ENCODE measurements at places on chromosomes 5 and 9.

- no peak for DNase-seq
These were observed 204.2 kb upstream of the PIK3R1 start for GRCh38 chr5:68011259-68011760.

GRCh38 chr5:150765011-150765798 lies 6.4 kb upstream of the DCTN4 start:
- no peak for DNase-seq

DNA sequence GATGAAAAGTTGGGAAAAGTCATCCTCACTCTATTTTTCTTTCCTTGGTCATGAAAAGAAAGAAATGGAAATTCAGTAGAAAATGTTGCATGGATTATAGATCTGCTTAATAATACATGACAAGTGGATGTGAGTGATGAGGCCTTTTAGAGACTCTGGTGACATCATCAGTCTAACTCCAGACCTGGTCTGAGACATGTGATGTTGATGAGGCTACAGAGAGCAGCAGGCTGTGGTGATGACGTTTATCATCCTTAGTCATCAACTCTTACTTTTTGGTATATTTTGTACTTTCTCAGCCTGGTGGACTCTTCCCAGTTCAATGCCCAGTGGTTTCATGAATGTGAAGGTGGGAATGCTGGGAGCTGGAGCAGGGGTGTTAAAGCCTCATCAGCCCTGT lies 116.4 kb downstream of the TTLL11 start:
- no peak for DNase-seq

GRCh38 chr5:60843386-60843935 lies 608 bp downstream of the ELOVL7 start:
- DNase-seq, result no peak

GRCh38 chr5:17212191-17212590 lies 5.2 kb upstream of the BASP1 start:
- no peak for DNase-seq

DNA sequence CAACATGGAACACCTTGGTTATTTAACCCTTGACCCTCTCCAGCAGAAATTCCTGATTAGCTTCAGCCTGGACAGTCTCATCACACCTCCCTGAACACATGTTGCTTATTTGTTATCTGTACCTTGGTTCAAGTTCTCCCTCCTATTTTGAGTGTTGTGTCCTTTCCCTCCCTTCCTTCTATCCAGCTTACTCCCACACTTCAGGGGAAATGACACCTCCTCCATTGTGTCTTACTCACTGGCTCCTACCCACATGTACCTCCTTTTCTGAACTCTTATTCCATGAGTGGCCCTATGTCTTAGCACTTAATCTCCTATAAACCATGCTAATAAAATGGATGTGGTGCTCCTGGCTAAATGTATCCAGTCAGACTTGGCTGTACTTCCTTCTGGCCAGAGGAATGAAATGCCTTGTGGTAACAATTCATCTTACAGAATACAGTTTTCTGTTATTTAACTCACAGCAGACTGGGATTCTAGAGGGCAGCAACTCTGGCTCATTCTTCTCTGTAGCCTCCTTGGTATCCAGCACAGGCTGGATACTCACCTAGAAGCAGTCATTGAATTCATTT lies 11.2 kb downstream of the LIX1 start:
- DNase-seq, result no peak

GRCh38 chr9:82284758-82285157 lies 296.2 kb downstream of the SPATA31D1 start:
- no peak for DNase-seq

GRCh38 chr5:40939753-40940152 lies 30.5 kb downstream of the C7 start:
- no peak for DNase-seq

GRCh38 chr5:1180096-1180495 lies 21.3 kb upstream of the SLC6A19 start:
- no peak for DNase-seq

GRCh38 chr5:1639757-1640156 lies 116.0 kb upstream of the LPCAT1 start:
- DNase-seq, result no peak

DNA sequence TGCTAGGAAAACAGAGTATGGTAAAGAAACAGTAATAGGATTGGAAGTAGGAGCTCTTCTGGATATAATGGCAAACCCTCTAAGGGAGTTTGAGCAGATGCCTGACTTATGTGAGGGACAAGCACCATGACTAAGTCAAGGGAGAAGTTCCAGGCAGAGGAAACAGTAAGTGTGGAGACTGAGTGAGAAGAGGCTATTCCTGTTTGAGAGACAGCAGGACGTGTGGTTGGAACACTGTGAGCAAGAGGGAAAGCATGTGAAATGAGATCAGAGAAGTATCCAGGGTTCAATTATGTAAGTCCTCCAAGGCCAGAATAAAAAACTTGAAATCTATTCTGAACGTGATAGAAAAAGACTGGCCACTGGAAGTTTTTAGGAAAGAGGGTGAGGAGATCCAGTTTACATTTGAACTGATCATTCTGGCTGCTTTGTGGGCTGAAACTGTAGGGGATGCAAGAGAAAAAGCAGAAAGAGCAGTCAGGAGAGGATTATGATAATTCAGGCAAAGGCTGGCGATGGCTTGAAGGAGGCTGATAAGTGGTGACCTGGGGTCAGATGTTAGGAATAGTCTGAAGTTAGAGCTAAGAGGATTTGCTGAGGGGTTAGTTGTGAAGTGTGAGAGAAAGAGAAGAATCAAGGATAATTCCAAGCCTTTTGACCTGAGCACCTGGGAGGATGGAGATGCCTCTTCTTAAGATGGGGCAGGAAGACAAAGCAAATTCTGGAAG lies 19.2 kb downstream of the DMAC1 start:
- DNase-seq, result no peak

DNA sequence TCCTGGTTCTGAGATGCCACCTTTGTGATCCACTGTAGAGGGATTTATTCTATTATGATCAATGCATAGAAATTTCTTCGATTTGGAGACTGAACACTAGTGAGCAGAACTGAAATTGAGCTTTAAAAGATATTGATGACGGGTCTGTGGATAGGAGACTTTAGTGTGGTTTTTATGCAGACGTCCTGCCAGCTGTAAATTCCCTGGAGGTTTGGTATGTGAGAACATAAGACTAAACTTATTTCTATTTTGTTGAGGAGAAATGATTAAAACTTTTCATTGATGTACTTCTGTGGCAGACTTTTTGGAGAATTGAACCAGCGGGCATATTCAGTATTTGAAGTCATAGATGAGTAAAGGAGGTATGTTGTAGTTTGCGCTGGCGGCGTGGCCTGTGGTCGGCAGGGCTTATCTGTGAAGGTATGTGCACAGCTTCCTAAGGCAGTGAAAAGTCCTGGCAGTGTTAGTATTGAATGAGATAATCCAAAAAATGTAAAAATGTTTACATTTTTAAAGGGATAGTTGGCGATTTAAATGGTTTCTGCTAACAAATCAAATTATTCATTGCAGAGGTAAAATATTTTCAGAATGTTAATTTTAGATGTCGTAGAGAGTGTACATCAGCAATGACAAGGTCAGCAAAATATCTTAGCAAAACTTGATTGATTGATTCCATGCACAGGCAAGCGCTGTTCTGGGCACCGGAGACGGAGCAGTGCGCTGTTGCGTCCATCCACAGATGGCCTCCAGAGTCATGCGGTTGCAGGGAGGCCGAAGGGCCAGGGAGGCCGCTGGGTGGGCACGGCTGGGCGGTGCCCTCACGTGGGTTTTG lies 20.4 kb downstream of the TENT4A start:
- no peak for DNase-seq

- DNase-seq, result no peak
These were observed at the start of gene PCDHB14 for GRCh38 chr5:141223112-141223783. TSS of gene PCDHB14 (plus strand) at chr5:141223343. CDS start at chr5:141223506, 163 bp downstream.

GRCh38 chr5:80406980-80407734 lies 707 bp upstream of the ZFYVE16 start:
- peak; percentile 32 for DNase-seq

DNA sequence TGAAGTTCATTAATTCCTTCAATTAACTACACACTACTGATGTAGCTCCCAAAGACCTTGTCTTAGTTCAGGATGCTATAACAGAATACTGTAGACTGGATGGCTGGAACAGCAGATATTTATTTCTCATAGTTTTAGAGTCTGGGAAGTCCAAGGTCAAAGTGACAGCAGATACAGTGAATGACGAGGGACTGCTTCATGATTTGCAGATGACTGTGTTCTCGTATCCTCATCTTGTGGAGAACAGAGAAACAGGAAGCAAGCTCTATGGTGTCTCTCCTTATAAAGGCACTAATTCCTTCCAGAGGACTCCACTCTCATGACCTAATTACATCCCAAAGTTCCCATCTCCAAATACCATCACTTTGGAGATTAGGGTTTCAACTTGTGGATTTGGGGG lies 65.6 kb upstream of the MAP1B start:
- DNase-seq, result no peak

- no peak for DNase-seq
These were observed 413.5 kb upstream of the SMC2 start for GRCh38 chr9:103680581-103680980.

- no peak for DNase-seq
These were observed 22.8 kb upstream of the F2R start for GRCh38 chr5:76693141-76693540.

GRCh38 chr9:122334916-122335315 lies 35.9 kb upstream of the PTGS1 start:
- DNase-seq, result no peak

GRCh38 chr5:141512911-141513626 lies 24.2 kb downstream of the PCDHGC5 start:
- DNase-seq, result peak; percentile 52

DNA sequence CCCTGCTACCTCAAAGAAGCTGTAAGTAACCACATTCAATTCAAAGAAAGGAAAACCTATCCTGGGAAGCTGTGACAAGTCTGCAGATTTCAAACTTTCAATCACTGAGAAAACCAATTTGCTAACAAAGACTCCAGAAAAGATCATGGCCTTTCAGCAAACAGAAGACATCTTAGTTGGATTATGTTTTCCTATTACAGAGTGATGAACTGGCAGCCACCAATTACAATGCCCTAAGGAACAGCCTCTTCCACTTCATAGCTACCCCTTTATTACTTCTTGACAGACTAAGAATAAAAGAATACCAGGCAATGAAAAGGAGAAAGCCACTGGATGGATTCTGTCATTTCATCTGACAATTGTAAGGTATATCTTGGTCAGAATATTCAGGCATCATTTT lies 128.2 kb upstream of the RASEF start:
- no peak for DNase-seq

DNA sequence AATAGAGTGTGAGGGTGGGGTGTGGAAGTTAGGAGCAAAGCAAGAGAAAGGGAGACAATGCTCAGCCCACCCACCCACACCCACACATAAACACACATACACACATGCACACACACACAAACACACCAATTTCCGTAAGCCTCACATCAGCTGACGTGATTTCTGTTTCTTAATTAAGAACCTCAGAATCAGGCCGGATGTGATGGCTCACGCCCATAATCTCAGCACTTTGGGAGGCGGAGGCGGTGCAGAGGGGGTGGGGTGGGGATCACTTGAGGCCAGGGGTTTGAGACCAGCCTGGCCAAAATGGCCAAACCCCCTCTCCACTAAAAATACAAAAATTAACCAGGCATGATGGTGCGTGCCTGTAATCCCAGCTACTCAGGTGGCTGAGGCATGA lies 26.4 kb upstream of the PIK3R1 start:
- DNase-seq, result no peak

- DNase-seq, result no peak
These were observed 82.4 kb upstream of the SELENOP start for GRCh38 chr5:42894057-42894456.

- no peak for DNase-seq
These were observed 69.8 kb upstream of the TNFSF8 start for GRCh38 chr9:115000217-115000639.

- no peak for DNase-seq
These were observed 9.5 kb downstream of the TOR4A start for GRCh38 chr9:137286975-137287383.

DNA sequence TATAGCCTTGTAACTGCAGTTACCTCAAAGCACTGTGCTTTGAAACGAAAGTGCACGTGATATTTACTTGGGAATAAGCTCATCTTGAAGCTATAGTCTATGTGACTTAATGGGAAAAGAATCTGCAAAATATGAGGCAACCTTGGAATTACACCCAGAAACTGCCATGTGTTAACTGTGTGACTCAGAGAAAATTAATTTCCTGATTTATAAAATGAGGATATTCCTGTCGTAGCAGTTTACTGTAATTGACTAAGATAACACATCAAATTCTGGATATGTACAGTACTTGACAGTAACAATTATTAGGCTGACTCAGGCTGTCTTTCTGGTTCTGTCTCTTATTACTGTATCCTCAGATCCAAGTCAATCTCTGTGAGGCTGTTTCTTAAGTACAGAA lies 1079.9 kb upstream of the ACO1 start:
- no peak for DNase-seq

DNA sequence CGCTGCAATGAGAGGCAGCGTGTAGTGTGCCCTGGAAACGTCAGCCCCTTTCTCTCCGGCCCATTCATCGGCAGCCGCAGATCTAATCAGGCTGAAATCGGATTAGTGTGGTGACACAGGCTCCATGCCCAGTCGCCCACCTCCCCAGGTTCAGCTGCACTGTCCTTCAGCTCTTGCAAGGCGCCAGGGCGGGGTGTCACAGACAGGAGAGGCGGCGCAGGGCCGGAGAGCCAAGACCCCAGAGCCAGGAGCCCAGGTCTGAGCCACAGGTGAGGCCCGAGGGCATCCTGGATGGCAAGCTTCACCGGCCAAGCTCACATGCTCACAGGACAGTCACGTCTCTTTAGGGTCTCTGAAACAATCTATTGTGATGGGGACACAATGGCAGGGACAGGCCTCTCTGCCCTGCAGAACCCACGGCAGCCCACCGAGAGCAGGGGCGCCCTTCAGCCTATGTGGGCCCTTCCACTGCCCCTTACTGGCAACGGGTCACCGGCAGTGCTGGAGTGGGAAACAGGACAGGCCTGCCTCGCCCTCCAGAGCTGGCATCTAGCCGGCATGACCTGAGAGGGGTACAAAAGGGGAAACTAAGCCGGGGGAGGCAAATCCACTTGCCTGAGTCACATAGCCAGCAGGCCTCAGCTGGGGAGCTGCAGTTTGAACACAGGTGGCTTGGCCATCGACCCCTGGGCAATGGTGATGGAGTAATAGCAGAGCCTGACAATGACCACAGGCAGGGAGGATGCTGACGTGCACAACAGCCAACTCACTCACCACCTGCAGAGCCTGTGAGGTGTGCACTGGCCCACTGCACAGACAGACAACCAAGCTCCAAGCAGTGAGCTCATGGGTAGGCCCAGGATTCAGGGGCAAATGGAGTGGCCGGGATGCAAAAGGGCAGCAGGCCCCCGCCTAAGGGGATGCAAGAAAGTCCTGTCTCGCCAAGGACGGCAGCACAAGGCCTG lies 48.1 kb downstream of the VAV2 start:
- DNase-seq, result no peak

- DNase-seq, result no peak
These were observed 378.2 kb downstream of the ACTL7B start for GRCh38 chr9:108477529-108478006.

DNA sequence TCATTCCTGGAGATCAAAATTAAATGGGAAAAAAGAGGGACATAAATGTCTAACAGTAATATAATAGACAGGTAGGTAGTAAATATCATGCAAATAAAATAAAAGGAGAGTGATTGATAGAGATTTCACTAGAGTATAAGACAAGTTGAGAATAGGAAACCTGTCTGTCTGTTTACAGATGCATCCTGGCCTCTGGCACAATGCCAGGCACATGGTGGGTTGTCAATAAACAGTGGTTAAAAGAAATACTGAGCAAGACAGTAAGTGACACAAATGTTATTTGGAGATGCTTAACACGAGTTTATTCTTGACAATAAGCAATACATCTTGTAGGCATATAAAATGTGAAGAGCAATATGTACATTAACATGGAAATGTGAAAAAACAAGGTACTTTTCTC lies 33.3 kb downstream of the RICTOR start:
- no peak for DNase-seq
